ENCODE measurements at places on chromosomes 3 and 15.
A peak's percentile ranks its signal among the peaks of the same experiment; 100 is the strongest.

DNA sequence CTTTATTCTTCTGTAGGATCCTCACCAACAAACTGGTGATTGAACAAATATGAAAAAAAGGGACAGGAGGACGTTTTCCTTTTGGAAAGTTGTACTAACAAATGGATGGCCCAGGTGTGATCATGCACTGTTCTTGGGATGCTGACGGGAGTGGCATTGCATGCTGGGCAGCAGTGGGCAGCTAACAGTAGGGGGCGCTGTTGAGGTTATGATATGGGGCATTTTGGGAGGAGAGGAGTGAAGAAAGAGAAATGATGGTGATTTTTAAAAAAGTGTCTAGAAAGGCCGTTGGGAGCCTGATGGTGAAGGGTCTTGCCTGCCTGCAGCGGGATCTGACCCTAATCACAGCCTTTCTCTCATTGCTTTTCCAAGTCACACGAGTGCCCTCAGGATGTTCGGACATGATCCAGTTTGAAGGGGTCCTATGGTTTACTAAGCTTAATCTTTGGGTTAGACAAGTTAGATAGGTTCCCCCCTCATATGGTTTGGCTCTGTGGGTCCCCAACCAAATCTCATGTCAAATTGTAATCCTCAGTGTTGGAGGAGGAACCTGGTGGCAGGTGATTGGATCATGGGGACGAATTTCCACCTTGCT lies 46.2 kb upstream of the PRTG start:
- DNase-seq: peak; percentile 74

DNA sequence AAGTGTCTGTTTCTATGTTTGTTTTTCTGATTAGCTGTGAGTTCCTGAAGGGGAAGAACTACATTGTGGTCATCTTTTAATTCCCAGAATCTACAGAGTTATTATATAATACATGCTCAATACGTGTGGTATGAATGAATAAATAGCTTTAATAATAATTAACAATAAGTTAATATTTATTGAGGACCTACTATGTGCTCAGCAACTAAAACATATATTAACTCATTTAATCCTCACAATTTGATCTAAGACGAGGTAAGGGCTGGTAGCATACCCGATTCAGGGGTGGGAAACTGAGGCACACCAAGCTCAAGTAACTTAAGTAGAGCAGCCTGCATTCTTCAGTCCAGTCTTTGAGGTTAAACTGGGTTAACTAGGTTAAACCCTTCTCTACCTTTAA lies 553.8 kb downstream of the FOXP1 start:
- no peak for DNase-seq

GRCh38 chr3:8298021-8298954 lies 203.3 kb upstream of the LMCD1 start:
- no peak for DNase-seq

- no peak for DNase-seq
Measured at GRCh38 chr3:13018561-13019242, 54.5 kb downstream of the IQSEC1 start.

DNA sequence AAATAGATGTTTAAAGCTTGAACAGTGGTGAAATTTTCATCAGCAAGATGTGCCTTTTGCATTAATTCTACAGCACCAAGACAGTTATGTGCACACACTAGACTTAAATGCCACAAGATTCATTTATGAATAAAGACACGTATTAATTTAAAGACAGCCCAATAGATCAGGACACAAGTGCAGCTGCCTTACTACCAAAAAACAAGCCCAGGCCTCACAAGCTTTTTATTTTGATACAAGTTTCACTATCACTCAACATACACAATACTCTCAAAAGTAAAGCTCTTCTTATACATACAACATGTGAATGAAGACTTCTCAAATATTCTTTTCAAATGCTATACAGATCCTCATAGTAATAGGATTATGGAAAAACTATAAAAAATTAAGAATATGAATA lies 2.4 kb downstream of the ACAP2 start:
- no peak for DNase-seq

DNA sequence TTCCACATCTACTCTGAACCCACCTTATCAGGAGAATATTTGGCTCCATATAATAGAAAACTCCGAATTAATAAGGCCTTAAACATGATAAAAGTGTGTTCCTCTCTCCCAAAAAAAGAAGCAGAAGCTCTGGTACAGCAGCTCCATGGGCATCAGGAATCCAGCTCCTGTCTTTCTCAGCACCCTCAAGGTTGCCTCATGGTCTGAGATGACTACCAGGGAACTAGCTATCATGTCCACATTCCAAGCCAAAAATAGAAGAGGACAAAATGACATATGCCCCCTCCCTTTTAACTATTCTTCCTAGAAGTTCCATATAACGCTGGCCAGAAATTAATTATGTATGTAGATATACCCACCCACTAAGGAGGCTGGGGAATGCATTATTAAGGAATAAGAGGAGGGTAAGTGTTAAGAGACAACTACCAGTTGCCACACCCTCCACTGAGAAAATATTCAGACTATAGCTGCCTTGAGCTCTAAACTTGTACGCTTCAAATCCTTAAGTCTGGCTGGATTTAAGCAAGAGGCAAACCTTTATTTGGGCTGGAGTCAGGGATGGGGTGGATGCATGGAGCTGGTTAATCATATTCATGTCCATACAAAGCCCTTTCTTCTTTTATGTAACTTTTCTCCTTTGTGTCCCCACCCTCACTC lies 35.8 kb upstream of the CTDSPL start:
- no peak for DNase-seq

DNA sequence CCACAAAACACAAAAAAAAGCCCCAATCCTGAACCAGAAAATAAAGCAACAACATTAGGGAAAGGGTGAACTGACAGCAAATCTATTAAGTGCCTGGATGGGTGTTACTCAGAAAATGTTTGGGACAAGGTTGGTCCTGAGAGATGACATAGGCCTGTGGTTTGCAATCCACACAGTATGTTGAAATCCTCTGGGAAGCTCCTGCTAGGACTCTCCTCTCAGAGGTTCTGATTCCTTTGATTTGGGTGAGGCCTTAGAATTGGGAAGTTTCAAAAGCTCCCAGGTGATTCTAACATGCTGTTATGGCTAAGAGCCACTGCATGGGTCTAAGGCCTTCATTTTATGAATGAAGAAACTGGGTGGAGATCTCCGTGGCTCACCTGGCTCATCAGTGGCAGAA lies 18.4 kb downstream of the CLDN1 start:
- no peak for DNase-seq

DNA sequence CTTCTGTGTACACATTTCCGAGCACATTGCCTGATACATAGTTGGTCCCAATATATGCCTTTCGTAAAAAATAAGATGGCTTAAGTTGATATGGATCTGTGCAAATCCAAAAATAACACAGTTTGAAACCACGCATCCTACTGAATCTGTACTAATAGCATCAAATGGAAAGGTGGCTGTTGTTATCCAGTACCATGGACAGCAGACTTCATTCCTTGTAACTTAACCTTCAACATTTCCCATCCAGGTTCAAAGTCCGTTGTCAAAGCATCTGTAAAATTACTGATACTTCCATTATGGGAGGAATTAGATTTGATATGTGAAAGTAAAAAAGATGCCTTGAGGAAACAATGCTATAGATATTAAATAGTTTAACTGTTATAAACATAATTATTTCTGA lies 65.5 kb upstream of the C3orf49 start:
- no peak for DNase-seq

DNA sequence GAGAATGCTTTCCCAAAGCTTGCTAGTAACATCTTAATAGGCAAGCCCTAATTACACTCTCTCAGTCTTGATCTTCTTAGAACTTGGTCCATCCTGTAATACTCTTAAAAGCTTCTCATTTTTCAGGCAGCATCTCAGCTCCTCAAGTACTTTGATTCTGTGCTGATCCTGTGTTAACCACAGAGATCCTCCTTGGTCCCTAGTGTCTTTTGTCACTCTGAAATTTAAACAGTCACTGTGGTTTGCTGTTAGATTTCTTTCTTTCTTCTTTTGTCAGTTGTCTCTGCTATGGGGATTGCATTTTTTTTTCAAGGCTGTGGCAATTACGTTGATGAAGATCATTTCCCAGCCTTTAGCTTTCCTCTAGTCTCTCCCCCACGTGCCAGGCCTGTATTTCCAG lies 26.0 kb upstream of the UBE3A start:
- no peak for DNase-seq

GRCh38 chr3:195224156-195224979 lies 46.6 kb downstream of the XXYLT1 start:
- no peak for DNase-seq

GRCh38 chr15:83065431-83065830 lies 1.6 kb downstream of the BTBD1 start:
- no peak for DNase-seq

- peak; percentile 68 for DNase-seq
Measured at GRCh38 chr15:90665288-90666134, 51.6 kb upstream of the BLM start.

DNA sequence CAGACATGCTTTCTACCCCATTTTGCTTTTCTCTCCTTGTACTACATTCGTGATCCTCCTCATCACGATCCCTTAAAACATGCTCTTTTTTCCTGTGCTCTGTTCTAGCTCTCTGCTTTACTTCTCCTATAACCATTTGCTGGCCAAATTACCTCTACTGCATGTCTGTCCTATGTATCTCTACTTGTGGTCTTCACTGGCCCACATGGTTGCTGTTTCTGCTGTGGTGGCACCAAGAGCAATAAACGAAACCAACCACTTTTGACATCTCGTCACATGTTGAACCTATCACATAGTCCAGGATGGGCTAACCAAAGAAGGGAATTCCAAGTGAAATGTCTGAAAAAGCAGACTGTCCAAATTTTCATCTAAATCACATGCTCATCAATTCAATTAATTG lies 115.2 kb downstream of the LEKR1 start:
- DNase-seq: no peak

GRCh38 chr3:45975686-45976085 lies 19.9 kb downstream of the FYCO1 start:
- no peak for DNase-seq

- DNase-seq: no peak
Measured at GRCh38 chr3:100002599-100003350, 111.5 kb downstream of the FILIP1L start.

GRCh38 chr15:80982205-80982604 lies 7.4 kb downstream of the MESD start:
- DNase-seq: peak; percentile 16

DNA sequence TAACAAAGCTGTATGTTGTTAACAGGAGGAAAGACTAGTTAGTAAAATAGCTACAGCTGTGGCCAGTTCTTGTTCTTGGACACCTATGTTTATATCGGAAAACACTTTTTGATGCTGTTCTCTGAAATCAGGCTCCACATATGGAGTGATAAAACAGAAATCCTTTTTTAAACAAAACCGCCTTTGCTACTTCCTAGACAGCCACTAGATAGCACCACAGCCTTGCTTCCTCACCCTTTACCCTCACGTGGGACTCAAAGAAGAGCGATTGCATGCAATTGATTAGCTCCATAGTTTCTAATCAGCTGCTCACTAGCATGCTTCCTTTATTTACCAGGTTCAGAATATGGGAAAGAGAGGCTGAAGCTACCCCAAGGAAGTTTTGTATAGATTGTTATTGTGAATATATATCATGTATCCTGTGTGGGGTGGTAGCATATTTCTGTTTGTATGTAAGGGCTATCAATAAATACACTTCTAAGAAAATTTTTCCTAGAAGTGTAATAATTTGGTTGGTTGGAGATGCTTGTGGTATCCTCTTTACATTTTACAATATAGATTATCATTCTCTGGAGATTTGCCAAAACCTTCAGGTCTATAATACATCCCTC lies 4.3 kb upstream of the MTFMT start:
- peak; percentile 21 for DNase-seq

GRCh38 chr15:63752979-63753378 lies 80.8 kb downstream of the HERC1 start:
- no peak for DNase-seq

- DNase-seq: no peak
Measured at GRCh38 chr3:150449169-150449721, 41.1 kb downstream of the TSC22D2 start.

DNA sequence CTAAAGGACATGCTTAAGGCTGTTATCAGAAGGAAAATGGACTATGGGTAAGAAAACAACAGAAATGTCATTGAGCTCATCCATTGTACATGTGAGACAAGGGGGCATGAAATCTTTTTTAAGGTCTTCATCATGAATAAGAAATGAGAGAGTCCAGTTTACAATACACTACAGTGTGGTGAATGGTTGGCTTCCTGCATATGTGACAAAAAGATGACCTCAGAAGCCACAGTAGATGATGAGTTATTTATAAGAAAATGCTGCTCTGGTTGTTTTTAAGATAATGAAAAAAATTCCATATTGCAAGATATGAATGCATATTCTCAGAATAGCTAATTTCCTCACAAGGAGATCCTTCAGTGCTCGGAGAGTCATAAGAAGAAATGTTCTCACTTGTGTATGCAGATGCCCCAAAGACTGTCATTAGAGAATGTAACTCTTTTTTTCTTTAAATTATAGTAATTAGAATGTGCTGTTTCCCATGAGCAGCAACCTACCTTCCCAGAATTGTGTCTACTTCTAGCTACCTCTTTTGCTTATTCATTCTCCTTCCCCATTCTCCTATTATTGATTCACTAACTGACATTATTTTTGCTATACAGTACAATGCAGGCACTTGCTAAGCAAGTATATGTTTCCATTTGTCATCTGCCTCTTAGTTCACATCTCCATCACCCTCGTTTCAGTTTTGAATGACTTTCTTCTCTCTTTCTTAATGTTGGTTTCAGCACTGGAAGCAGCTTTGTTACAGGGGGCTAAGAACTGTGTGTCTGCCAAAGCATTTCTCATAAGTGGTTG lies 152.0 kb upstream of the PEX5L start:
- no peak for DNase-seq

- DNase-seq: peak; percentile 88
Measured at GRCh38 chr3:183697610-183698317, at the start of gene YEATS2. TSS of gene YEATS2 (plus strand) at chr3:183697797. CDS start at chr3:183715163, 17,366 bp downstream.

DNA sequence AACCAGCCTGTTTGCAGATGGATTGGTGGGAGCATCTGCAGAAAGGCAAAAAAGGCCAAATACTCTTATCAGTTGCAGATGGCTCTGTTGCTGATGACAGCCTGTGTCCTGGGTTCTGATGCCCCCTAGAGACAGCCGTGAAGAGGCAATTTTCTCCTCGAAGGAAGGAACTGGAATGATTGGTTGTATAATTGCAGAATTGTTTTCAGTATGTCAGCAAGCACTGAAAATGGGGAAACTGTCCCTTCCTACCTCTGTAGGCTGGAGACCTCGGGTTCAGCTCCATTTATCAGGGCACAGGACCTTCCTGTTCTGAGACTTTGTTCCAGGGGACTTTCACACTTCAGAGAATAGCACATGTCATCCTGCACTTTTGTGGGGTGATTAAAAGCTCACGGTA lies 103.0 kb downstream of the PGPEP1L start:
- DNase-seq: peak; percentile 23

- no peak for DNase-seq
Measured at GRCh38 chr15:55991802-55992768, 1.3 kb downstream of the NEDD4 start.

DNA sequence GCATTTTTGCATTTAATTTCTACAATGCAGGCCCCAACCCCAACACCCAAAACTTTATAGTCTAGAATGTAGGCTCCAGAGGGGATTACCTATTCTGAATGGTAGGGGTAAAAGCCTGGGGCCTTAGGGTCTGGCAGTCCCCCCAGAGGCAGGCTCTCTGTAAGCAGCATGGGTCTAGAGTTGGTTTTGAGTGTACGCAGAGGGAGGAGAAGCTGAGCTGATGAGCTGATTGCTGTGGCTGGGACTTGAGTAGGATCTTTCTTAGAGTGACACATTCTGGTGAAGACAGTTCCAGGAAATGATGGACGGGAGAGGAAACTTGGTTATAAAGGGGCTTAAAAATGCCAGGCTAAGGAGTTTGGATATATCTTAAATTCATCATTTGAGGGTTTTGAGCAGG lies 2.1 kb downstream of the LPP start:
- peak; percentile 36 for DNase-seq
